H7 (cell line): ENCODE measurements at places on chromosomes 11 and 22.
A peak's percentile ranks its signal among the peaks of the same experiment; 100 is the strongest.

- DNase-seq: peak; percentile 14
Measured at GRCh38 chr22:47110817-47111443, 348.5 kb downstream of the TBC1D22A start.

DNA sequence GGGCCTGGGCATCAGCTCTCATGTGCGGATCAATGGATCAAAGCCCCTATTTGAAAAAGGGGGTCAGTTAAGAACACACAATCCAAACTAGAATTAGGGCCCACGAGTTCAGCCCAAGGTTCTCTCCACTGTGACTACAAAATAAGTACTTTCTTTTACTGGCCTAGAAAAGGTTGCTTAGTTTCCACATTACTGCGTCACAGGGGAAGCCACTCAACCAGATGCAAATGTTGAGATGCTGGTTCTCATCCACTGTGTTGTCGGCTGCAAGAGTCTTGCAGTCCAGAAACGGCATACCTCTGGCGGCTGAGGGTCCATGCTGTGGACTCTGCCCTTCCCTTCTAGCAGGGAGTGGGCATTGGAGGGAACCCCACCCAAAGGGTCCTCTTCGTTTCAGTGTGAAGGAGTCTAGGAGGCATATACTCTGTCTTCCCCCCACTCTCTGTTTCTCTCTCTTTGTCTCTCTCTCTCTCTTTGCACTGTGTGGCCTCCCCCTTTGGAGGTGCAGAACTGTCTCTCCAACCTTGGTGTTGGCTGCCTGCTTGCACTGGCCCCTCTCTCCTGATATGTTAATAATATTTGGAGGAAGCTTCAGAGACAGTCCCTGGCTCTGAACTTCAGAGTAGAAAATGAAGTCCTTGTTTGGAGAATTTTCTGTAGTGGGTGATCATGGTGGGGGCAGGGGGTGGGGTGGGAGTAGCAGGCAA lies 99.0 kb upstream of the NNMT start:
- no peak for DNase-seq

GRCh38 chr11:72217841-72218240 lies 1.2 kb downstream of the FOLR2 start:
- DNase-seq: no peak

GRCh38 chr11:67543585-67543984 lies 20.3 kb upstream of the CABP2 start:
- DNase-seq: no peak

GRCh38 chr11:62707277-62707861 lies at the start of the genes BSCL2 and GNG3:
Gene BSCL2 (minus strand): TSS chr11:62707424. CDS start chr11:62707195, 229 bp downstream.
Gene GNG3 (plus strand): TSS chr11:62707676. CDS start chr11:62708296, 620 bp downstream.
- DNase-seq: peak; percentile 92

DNA sequence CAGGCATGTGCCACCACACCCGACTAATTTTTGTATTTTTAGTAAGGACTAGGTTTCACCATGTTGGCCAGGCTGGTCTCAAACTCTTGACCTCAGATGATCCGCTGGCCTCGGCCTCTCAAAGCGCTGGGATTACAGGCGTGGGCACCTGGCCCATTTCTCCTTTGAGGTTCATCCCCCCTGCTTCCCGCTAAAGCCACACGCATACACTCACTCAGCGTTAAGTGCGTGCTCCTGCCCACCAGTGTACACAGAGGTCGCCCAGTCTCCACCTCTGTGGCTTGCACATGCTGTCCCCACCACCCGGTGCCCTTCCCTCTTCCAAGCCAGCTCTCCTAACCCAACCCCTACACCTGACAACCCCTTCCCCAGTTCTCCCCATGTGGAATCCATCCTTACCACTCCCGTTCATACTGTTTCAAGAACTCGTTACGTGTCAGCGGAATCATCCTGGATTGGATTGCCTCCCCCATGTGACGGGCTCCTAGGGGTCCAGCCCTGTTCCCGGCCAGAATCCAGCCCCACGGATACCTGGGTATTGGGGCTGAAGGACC lies 15.7 kb upstream of the CYTH4 start:
- no peak for DNase-seq

DNA sequence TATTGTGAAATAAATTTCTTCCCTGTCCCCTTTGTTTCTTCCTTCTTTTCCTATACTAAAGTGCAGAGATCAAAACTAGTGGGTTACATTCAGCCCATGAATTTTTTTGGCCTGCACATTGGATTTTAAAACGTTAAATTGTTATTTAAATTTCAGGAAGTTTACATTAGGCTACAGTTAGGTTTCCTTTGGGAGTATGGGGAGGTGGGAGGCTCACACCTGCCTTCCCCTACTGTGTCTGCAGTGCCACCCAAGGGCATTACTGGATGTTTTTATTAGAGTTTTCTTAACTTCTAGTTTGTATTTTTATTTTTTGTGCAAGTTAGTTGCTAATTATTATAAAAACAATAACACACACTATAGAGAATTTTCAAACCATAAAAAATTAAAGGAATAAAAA lies 51.7 kb downstream of the CYB5R2 start:
- DNase-seq: no peak

DNA sequence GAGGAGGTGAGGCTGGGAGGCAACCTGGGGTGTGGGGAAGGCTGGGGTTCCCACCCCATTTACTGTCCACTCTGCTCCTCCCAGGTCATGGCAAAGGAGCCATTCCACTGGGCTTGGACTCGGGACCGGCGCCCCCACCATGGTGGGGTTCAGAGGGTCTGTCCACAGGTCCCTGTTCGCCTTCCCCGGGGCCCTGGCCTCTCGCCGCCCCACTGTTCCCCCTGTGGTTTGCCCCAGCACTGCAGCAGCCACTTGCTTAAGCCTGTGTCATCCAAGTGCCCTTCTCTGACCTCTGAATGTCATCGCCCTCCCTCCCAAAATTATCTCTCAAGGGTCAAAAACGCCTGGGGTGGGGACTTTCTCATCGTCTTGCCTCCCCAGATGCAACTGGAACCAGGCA lies 2.6 kb downstream of the SPDYC start:
- peak; percentile 56 for DNase-seq

GRCh38 chr22:45201678-45202332 lies 38.1 kb downstream of the NUP50 start:
- DNase-seq: peak; percentile 22

- DNase-seq: no peak
Measured at GRCh38 chr11:108135845-108136544, 14.6 kb downstream of the ACAT1 start.

GRCh38 chr11:125300791-125301218 lies 136.3 kb downstream of the PKNOX2 start:
- no peak for DNase-seq

GRCh38 chr11:6402561-6402981 lies 12.3 kb downstream of the SMPD1 start:
- DNase-seq: peak; percentile 8

GRCh38 chr22:37627545-37627944 lies 11.9 kb upstream of the SH3BP1 start:
- no peak for DNase-seq

GRCh38 chr11:30983143-30983542 lies 386.4 kb downstream of the DCDC1 start:
- DNase-seq: no peak

DNA sequence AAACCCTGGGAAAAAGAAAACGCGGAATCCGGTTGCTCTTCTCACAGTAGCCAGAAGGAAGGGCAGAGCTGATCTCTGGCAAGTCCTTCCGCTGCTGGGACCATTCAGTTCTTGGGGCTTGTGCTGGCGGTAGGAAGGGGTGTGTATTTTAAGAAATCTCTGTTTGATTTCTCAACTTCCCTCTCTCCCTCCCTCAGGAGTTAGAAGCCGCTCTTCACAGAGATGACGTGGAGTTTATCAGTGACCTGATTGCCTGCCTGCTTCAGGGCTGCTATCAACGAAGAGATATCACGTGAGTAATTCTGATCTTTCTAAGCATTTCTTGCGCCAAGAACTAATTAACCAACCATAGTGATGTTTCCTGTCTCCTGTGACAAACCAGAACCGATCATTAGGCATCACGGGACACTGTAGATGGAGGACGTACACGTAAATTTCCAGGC lies 85.9 kb upstream of the SLC25A18 start:
- no peak for DNase-seq

DNA sequence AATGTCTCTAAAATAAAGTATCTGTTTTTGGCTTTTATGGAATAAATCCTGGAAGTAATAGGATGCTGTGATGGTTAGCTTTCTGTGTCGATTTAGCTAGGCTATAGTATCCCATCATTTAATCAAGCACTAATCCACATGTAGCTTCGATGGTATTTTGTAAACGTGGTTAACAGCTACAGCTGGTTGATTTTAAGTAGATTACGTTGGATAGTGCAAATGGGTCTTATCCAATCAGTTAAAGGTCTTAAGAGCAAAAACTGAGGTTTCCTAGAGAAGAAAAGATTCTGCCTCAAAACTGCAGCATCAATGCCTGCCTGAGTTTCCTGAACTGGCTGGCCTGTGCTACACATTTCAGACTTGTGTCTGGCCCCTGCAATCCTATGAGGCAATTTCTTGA lies 314.2 kb upstream of the SORL1-AS1 start:
- DNase-seq: no peak

DNA sequence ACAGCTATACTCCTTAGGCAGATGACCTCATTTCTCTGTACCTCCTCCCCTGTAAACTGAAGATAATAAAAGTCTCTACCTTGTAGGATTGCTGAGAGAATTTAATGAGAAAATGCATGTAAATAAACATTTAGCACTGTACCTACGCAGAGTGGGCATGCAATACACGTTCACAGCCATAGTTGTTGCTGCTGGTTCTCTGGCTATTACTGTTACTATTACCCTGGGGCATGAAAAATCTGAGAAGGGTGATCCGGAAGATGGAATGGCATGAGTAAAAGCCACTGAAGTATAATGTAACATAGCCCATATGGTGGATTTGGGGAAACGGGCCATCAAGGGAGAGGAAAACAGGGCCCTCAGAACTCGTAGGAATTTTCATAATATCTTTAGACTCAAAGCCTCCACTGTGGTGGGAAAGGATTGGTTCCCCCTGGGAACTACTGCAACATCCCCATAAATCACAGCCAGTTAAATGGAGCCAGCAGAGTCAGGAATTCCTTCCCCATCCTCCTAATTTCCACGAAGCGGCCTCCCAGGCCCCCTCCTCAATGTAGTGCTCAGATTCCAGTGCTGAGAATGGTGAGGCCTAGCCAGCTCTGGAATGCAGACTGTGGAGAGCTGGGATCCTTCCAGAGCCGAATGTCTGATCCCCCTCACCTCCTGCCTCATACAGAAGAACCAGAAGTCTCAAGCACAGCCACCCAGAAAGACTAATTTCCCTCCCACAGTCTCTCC lies 205.3 kb downstream of the MN1 start:
- no peak for DNase-seq

DNA sequence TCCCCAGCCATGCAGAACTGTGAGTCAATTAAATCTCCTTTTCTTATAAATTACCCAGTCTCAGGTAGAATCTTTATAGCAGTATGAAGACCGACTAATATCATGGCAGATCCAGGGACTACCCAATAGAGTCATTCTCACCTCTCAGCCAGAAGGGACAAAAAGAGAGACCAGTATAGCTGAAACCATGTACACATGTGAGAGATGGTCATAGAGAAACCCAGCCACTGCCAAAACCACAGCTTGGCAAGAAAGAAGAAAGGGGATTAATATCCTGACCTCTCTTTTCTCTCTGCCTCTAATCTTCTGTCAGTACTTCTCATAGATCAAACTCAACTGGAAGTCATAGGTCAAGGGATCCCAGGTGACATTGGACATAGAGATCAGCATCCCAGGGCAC lies 109.8 kb downstream of the CCDC34 start:
- DNase-seq: no peak

DNA sequence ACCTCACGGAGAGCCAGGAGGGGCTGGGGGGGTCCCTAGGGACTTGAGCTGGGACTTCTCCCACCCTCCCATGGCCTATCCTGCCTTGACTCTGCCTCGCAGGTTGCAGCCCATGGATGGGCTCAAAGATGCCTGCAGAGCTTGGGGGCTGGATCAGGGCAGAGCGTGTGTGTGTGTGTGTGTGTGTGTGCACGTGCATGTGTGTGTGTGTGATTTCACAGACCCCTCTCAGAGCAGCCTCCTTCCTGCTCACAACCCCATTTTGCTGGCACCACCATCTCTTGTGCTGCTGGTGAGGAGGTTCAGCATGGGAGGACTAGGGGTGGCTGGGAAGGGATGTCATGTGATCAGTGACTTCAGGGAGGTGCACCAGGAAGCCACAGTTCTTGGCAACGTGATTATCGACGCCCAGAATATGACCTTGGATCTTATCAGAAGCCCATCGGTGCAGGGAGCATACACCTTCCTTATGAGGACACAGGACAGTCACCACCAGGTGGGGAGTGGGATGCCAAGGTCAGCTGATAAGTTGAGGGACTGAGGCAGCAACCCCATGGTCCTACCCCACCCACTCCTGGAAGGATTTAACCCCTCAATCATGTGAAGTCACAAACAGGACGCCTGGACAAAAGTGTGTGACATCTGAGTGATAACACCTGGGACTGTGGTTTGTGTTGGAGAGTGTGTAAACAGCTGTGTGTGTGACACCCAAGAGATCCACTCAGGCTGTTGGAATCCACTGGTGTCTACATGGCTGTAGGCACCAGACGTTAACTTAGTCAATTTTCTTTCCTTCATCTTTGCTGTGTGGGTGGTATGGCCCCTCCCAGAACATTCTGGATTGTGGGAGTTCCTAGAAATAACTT lies 1.8 kb upstream of the NAALADL1 start:
- no peak for DNase-seq
